ENCODE measurements at places on chromosomes 5 and 9.

GRCh38 chr9:89732939-89733324 is 128.1 kb downstream of the GADD45G start:
- DNase-seq = no peak

GRCh38 chr5:97847920-97848631 is 665.0 kb upstream of the RIOK2 start:
- no peak for DNase-seq

DNA sequence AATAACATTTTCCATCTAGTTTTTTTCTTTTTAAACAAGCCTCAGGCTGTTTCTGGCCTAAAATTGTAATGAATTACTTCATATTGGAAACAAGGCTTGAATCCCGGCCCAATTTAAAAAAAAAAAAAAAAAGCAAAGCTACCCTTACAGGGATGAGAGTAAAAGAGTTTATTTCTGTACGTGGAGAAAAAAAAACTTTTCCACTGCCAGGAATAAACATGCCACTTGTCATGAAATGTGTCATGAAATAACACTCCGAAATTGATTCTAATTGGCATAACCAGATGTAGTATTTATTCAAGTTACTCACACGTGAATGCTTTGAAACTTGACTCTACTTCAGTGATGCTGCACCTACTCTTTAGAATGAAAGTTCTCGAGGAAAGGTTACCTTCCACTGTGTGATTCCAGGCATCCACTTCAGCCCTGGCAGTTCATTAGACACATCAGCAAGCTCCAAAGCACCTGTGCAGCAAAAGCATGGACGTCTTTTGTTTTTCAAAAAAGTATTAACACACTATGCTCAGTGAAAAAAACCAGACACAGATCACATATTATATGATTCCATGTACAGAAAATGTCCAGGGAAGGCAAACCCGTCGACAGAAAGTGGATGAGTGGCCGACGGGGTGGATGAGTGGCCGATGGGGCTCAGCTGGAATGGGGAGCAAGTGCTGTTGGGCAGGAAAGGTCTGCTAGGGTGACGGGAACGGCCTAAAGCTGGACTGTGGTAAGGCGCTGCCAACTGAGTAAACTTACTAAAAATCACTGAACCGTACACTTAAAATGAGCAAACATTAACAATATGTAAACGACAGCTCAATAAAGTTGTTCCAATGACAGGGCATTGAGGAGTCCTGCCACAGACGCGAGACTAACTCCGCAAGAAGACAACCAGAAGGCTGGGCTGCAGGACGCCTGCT is 21.2 kb downstream of the NSUN2 start:
- no peak for DNase-seq

- DNase-seq = no peak
Observed at GRCh38 chr5:1747803-1748085, 51.9 kb downstream of the MRPL36 start.

GRCh38 chr5:135561266-135561665 is 17.5 kb downstream of the CXCL14 start:
- no peak for DNase-seq

DNA sequence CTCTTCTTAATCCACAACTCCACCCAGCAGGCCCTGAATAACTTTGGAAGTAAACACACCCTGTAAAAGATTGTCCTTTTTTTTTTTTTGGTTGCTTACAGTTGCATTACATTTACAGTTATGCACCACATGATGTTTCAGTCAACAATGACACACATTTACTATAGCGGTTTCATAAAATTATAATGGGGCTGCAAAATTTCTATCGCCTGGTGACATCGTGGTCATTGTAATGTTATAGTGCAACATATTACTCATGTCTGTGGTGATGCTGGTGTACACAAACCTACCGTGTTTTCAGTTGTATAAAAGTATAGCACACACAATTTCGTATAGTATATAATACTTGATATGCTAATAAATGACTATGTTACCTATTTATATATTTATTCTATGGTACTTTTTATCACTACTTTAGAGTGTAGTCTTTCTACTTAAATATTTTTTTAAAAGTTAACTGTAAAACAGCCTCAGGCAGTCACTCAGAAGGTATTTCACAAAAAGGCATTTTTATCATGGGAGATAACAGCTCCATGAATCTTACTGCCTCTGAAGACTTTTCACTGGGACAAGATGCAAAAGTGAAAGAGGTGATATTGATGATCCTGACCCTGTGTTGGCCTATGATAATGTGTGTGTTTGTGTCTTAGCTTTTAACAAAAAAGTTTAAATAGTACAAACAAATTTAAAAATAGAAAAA is 695.4 kb upstream of the CDH18 start:
- DNase-seq = no peak

GRCh38 chr5:77449981-77450380 is 42.1 kb downstream of the WDR41 start:
- no peak for DNase-seq

DNA sequence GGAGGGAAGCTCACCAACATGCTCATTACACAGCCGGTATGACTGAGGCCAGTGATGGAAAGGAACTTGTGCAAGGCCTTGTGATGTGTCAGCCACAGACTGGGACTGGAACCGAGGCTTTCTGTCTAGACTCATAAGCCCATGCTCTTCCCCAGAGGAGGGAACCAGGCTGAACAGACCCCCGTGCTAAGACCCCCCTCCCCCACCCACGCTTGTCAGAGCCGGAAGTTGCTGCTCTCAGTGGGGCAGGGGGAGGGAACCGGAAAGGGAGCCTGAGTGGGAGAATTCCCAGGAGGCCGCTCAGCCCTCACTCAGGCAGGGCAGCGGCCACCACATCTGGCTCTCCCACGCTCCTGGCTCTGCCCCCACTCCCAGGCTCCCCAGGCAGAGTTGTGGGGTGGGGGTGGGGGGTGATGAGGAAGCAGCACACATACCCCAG is 4.1 kb upstream of the PDGFRB start:
- no peak for DNase-seq

DNA sequence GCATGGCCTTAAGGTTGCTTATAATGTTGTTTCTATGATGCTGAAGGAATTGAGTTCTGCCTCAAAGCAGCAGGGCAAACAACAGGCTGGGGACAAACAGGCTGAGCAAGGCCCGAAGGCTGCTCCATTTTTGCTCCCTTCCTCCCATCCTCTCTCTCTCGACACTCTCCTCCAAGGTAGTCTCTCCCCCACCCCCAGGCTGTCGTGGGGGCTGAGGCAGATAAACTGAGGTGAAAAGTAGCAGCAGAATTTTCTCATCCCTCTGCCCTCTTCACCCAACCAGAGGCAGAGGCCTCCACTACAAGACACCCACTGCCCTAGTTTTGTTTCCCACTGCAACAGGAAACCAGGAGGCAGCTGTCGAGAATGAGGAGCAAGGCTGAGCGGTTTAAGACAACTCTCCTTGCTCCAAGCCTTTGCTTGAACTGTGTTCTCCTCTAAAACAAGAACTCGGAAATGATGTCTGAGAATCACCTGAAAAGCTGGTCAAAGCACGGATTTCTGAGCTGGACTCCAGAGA is 13.5 kb upstream of the GNA14 start:
- no peak for DNase-seq

- no peak for DNase-seq
Observed at GRCh38 chr5:88785746-88786565, 97.0 kb downstream of the MEF2C start.

DNA sequence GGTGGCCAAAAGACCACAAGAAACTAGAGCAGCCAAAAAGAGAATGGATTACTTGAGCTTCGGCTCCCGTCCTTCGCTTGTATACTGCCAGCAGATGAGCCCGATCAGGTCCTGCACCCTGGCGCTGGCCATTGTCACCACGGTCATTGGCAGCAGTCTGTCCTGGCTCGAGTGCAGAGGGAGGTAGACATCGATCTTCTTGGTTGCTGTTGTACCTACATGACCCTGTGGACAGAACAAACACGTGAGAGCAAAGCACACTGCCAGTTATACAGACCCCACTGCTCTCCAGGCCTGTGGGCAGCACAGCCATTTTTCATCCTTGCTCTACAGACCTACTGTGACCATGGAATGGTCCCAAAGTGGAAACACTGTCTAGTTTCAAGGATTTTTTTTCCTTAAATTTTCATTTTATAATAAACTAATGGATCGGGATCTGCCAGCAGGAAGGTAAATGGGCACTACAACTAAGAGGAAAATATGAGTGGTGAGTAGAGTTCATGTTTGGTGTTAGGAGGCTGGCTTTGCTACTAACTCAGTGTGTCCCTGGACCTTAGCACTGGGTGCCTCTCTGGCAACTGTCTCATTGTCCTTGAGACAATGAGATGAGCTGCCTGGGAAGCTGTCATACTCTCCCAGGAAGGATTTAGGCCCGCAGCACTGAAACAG is 121.4 kb downstream of the MAPKAP1 start:
- no peak for DNase-seq

GRCh38 chr5:35777358-35778087 is 79.2 kb upstream of the IL7R start:
- peak; percentile 44 for DNase-seq

DNA sequence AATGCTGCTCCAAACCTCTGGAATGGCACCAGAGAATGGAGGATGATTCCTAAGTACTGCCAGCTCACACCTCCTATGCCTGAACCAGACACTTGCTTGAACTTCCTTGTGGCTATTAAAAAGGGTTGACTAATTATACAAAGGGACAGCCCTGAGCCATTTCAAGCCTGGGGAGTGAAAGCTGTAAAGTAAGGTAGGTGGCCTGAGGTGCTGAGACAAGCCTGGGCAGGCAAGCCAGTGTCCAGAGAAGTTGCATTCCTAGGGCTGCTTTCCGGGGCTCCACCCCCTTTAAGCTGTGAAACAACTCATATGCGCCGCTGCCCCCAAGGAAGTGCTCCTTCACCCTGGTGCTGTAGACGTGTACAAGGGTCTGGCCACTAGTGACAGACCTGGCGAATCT is 79.9 kb upstream of the SLC1A3 start:
- no peak for DNase-seq

GRCh38 chr5:137344021-137344420 is 155.1 kb downstream of the SPOCK1 start:
- DNase-seq = no peak

GRCh38 chr5:132102101-132102701 is 28.6 kb downstream of the CSF2 start:
- DNase-seq = no peak

GRCh38 chr9:75869236-75869635 is 21.2 kb upstream of the PCSK5 start:
- no peak for DNase-seq

GRCh38 chr9:131036529-131037334 is 27.8 kb downstream of the LAMC3 start:
- no peak for DNase-seq

GRCh38 chr9:133356391-133357091 is at the start of the genes SURF1 and SURF2:
SURF1 (minus strand) TSS chr9:133356487; CDS start chr9:133356453, 34 bp downstream.
SURF2 (plus strand) TSS chr9:133356550; CDS start chr9:133356593, 43 bp downstream.
- peak; percentile 69 for DNase-seq

DNA sequence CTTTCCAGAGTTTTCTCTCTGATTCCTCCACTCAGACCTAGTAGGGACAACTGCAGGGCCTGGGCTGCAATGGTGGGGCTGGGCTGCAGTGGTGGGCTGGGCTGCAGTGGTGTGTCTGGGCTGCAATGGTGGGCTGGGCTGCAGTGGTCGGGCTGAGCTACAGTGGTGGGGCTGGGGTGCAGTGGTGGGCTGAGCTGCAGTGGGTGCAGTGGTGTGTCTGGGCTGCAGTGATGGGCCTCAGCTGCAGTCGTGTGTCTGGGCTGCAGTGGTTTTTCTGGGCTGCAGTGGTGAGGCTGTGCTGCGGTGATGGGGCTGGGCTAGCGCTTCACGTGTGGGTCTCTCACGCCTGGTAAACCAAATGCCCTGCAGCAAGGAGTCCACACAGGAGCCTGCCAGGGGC is 27.4 kb downstream of the ABO start:
- DNase-seq = no peak

DNA sequence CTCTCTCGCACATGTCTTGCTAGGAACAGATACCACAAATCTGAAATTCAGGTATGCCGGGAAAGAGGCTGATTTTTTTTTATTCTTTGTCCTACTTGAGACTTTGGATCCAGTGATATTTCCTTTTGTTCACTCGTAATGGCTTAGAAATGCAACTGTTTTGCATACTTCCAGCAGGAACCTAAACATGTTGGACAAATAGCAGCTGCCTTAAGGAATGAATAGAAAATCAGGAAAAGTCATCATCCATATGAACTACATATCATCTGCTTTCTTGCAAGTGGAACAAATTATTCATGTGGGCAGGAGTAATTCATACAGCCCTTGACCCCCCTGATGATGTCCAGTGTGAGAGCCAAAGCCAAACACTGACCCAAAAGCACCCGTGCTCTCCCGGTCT is 17.4 kb downstream of the TTC39B start:
- no peak for DNase-seq

DNA sequence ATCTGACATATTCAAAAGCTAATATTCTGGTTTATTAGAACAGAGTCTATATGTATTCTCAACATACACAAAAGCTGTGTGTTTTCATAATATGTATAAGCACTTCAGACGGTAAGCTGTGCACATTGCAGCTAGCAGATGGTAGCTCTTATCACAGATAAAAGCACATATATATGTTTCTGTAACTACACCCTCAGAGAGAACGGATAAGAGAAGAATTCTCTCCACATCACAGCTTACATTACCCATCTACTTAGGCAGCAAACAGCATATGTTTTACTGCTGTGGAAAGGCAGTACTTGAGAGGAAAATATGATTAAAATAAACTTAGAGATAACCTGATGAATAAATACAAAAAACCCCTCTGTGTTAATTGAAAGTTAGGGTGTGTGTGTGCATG is 450.9 kb upstream of the ZNF608 start:
- DNase-seq = no peak

DNA sequence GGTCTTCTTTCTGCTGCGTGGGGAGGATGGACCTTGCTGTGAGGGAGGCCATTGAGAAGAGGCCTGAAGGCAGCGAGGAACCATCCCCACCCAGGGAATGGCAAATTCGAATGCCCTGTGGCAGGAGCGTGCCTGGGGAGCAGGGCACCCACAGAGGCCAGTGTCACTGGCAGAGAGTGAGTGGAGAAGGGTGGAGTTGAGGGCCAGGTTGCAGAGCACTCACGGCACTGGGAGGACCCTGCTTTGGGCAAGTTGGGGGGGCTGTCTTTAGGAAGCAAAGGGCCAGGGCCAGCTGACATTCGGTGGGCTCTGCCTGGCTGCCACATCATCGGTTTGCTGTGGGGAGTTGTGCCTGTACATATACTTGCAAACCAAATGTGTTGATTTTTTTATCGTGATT is 47.2 kb downstream of the SYK start:
- DNase-seq = no peak

DNA sequence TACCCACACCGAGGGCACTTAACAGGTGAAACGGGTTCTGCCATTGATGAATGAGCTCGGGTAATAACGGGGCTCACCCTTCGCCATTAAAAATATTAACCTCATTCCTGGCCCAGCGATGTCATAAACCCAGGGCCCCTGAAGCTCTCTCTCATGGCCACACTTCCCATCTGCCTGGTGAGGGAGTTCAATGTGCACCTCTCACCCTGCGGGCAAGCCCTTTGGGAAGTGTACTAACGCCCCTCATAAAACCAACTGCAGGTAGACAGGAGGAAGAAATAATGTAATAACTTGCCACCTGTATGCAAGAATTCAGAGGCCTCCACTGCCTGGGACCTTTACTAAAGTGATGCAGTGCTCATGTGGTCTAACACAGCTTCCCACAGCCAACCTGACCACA is 35.1 kb downstream of the SHB start:
- no peak for DNase-seq
